ENCODE measurements at places on chromosomes 3 and 15.

DNA sequence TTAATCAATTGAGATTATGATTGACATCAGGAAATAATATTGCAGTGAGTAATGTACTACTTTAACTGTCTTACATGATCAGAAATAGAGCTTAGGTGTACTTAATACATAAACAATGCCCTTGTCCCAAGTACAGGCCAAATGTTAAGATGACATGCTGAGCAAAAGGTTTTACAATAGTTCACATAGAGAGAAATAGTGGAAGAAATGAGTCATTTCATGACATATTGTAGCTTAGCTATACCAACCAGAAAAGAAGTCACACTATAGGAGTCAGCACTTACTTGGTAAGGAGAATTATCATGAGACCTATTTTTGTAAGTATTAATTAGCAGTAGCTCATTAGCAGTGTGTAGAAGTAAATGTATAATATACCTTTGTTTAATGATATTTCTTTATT is 96.4 kb upstream of the NANOGP8 start:
- DNase-seq = no peak

GRCh38 chr3:109213321-109213720 is 76.8 kb downstream of the C3orf85 start:
- no peak for DNase-seq

DNA sequence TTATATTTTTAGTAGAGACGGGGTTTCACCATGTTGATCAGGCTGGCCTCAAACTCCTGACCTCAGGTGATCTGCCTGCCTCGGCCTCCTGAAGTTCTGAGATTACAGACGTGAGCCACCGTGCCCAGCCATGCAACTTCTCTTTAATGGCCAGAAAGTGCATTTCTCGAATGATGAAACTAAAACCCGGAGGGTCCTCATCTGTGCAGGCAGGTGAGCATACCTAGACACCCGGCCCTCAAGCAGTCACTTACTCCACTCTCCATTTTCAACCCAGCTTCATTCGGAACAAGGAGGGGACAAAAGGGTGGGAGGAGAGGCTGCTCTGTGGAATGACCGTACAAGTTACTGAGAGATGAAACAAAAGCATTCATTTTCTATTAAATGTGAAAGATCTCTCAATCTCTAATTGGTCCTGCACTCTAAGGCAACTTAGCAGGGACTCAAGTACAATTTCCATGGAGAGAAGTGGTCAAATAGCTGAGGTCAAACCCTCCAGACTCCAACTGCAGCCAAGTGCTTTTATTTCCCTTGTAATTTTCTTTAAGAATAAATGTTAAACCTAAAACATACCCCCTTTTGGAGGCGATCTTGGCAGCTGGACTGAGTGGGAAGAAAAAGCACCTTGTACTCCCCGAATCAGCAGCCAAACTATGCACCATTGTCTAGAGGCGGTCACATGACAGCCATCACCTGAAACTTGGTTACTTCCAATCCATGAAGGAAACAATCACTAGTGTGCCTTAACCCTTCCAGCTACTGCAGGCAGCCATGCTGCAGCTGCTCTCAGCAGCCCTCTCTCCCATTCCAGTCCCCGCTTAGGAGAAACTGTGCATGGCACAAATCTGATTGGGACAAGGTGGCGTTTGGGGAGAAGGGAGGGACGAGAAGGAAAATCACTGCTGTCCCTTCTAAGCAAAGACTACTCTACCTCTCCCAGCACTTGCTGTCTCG is 62.2 kb downstream of the VGLL4 start:
- no peak for DNase-seq

DNA sequence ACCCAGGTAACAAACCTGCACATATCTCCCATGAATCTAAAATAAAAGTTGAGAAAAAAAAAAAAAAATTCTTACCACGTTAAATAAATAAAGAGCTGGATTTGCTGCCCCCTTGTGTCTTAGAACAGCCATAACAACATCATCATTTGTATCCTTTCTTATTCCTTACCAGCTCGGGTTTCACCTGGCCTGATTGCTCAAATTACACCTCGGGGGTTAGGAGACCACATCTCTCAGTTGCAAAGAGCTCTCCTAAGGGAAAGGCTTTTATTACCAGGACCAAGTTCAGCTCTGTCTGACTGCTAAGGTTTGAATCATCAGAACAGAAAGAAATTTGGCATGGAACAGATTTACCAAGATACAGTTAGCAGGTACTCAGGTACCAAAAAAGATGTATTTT is 25.8 kb upstream of the RPL39L start:
- DNase-seq = peak; percentile 45

DNA sequence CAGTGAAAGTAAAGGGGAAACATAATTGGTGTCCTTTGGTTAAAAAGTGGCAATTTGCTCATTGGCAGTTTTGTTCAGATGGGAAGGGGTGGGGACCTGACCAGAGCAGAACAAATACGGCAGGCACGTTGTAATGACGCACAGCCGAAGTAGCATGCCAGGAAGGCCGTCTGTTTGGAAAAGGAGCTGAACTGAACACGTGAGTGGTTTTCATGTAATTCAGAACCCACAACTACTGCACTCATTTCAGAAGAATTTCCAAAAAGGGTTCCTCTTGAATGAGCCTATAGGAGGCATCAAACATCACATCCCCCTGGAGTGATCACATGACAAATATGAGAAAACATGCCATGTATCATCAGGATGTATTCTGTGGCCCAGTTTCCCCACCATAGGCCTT is 42.9 kb upstream of the LMCD1 start:
- DNase-seq = no peak

DNA sequence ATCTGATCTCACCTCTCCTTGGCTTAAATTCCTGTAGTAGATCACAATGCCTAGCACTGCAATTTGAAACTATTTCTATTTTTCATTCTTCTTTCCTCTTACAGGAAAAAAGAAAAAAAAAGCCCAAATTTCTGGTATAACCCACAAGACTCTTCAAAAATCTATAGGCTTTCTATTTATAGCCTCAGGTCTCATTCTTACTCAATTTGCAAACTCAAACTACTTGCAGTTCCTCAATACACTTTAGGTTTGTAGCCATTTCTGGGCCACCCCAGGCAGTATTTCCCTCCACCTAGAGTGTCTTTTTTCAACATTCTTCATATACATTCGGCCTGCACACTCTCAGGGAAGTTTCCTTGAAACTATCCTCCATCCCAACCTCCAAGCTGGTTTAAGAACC is 169.0 kb downstream of the TBC1D5 start:
- peak; percentile 20 for DNase-seq

DNA sequence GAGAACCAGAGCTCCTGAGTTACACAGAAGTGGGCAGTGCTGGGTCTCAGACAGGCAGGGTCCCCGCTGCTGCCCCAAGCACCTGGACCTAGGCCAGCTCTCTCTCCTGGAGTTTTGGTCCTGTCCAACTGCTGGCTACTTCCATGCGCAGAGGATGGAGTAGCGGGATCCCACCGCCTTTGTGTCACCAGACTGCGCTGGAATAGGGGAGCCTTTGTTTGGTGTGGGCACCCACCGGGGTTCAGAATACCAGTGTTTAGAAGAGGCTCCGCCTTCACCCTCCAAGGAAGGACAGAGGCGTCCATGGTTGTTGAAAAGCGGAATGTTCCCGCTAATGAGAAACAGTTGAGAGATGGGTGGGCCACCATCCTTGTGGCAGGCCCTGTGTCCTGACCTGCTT is 154.4 kb downstream of the DNAJB8 start:
- DNase-seq = no peak

- no peak for DNase-seq
Observed at GRCh38 chr3:33377931-33378330, 62.3 kb downstream of the UBP1 start.

- DNase-seq = no peak
Observed at GRCh38 chr15:67717776-67718175, 107.5 kb upstream of the SKOR1 start.

- DNase-seq = peak; percentile 64
Observed at GRCh38 chr3:186931532-186932280, 1.4 kb downstream of the ST6GAL1 start.

GRCh38 chr3:73614419-73614818 is 10.3 kb downstream of the PDZRN3 start:
- no peak for DNase-seq

DNA sequence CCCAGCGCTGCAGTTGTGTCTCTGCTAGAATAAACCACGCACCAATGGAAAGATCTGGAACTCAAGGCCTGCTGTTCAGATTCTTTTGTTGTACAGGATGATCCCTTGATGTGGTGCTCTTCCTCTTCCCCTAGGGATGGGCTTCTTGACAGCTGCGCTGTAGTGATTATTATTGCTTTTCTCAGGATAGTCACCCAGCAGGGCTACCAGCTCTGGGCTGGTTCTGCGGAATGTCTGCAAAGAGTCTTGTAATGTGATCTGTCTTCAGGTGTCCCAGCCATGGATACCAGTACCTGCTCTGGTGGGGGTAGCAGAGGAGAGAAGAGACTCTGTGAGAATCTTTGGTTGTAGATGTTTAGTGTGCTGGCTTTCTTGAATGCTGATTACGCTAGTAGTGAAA is 974.2 kb downstream of the NSUN3 start:
- DNase-seq = no peak

DNA sequence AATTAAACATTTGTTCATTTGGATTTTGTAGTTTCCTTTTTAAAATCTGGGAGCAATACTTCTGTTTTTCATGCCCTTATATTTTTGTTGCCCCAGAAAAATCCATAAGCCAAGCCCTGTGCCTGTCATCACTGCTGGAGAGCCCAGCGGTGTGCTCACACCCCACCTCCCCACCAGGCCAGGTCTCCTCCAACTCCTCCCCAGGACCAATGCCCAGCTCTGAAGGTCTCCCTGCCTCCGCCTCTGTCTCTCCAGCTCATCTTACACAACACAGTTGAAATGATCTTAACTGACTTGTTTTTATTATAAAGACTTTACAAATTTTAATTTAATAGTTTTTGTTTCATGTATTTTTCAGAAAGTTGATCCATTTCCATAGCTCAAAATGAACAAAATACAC is 66.4 kb downstream of the RHCG start:
- no peak for DNase-seq

DNA sequence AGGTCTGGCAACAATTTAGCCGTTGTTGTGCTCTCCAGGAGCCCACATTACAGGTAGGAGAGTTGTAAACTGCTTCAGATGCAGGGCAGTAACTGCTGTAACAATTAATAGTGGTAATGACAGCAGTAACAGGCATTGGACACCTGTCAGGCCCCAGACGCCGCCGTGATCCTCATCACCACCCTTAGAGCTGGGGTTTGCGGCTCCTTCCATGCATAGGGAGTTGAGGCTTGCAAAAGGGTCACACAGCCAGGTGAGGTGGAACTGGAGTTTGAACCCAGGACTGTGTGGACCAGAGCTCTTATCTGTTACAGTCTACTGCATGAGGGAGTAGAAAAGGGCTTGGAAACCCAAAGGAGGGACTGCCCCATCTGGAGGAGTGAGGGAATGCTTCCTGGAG is 26.8 kb upstream of the NR2C2 start:
- peak; percentile 11 for DNase-seq

- DNase-seq = no peak
Observed at GRCh38 chr3:178665747-178666146, 129.5 kb downstream of the KCNMB2 start.

- DNase-seq = no peak
Observed at GRCh38 chr3:23580096-23580713, 225.6 kb upstream of the UBE2E1 start.

GRCh38 chr3:102756706-102757105 is 321.9 kb downstream of the ZPLD1 start:
- no peak for DNase-seq

- no peak for DNase-seq
Observed at GRCh38 chr3:148631124-148631903, 66.4 kb upstream of the AGTR1 start.
